ENCODE measurements at places on chromosomes 1 and 21. TPM values are rescaled to one million over a fixed set of nuclear protein-coding genes. Genes with fewer than 3 reads are reported as not detected.

The PTPRC gene
- not detected for total RNA-seq

GRCh38 chr1:99727575-99728185, 38.8 kb downstream of the FRRS1 start:
- no peak for DNase-seq

- no peak for DNase-seq
Observed at GRCh38 chr1:243938208-243938607, 88.2 kb upstream of the AKT3 start.

DNA sequence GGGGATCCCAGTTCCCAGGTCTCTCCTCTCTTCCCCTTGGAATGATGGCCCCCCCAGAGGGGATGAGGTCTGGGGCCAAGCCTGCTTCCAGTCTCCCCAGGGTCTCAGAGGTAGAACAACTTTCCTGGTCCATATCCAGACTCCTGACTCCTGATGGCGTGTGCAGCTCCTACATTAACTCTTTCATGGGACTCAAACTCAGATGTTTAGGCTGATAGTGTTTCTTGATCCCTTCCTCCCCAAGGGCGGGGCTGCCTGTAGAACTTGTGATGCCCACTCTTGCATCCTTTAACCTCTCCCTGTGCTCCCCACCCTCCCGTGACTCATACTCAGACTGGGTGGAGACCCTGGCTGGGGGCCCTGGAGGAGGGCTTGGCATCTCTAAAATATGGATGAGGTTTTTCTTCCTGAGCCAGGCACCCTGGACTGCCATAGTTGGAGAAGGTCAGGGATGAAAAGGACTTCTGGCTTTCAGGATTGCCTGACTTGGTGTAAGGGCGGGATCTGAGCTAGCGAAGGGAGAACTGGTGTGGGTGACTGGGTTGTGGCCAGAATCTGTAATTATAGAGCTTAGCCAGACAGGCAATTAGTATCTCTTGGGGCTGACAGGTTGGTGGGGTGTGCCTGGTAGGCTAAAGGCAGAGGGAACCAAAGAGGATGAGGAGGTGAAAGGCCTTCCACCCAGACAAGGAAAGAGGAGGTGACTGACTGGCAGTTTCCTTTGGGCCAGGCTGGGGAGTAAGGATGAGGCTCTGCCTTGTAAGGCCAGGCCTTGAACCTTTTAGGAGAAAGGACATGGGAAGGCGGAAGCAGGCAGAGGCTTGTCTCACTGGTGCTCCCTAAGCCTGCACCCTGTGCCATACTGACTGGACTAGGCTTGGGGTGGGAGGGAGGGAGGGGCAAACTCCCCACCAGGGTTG, 1.5 kb downstream of the ATP8B2 start:
- DNase-seq = no peak

The GBP5 gene
- 0.54 TPM for total RNA-seq

The RGS8 gene
- not detected for total RNA-seq

DNA sequence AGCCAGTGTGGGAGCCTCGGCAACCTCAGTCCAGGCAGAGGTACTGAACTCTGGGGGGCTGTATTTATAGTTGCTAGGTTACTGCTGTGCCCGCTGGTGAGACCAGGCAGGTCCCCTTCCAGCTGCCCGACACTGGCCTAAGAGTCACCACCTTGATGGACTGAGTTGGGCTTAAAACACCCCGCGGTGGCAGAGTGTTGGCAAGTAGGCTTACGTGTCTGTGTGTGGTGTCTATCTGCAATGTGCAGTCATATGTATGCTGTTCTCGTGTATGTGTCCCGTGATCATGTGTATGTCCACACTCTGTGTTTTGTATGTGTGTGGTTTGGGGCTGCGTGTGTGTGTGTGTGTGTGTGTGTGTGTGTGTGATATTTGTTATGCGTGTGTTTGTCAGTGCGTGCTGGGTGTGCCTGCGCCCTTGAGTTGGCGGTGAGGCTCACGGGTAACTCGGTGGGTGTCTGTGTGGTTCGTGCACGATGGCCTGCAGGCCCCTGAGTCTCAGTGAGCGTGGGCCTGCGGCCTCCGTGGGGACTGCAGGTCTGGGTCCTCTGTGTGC, 65.5 kb downstream of the MEF2D start:
- DNase-seq = no peak

DNA sequence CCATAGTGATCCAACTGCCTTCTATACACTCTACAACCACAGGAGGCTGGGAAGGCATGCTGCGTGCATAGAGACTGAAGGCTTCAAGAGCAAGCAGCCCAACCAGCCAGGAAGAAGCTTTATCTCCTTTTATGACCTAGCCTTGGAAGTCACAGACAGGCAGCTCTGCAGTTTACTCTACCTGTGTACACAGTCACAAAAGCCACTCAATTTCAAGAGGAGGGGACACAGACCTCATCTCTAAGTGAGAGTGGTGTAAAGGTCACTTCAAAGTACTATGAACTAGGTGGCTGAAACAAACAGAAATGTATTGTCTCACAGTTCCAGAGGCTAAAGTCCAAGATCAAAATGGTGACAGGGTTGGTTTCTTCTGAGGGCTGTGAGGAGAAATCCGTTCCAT, 69.6 kb upstream of the GJB5 start:
- no peak for DNase-seq

DNA sequence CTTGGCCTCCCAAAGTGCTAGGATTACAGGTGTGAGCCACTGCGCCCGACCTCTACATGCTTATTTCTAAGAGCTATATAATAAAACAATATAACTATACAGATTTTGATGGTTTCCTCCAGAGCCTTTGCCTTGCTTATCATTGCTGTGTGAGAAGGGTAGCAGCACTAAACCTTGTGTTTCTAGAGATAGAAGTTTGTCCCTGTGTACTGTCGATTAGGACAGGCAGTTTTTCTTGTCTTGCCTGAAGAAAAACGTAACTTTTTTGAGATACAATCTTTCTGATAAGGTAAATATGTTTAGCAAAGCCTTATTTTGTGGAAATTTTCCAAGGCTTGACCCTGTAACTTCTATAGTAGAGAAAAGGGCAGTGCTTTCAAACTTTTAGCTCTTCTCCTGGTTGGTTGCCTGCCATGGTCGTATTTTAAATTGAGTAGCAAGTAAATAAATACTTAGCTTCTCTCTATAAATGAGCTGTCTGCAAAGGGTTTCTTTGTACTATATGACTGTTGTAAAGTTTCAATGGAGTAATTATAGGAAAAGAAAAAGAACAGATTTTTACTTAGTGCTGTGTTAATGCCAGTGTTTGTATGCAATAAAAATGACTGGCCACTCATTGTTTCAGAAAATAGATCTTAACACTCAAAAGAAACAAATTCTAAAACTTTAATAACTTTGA, 86.4 kb upstream of the CACYBP start:
- DNase-seq = no peak

The ACP6 gene
- total RNA-seq = 93.5 TPM

- no peak for DNase-seq
Observed at GRCh38 chr1:91769742-91770141, 116.2 kb downstream of the TGFBR3 start.

GRCh38 chr21:35337573-35337972, 288.5 kb upstream of the RUNX1 start:
- no peak for DNase-seq

GRCh38 chr1:242754125-242754524, 229.6 kb upstream of the PLD5 start:
- DNase-seq = no peak

DNA sequence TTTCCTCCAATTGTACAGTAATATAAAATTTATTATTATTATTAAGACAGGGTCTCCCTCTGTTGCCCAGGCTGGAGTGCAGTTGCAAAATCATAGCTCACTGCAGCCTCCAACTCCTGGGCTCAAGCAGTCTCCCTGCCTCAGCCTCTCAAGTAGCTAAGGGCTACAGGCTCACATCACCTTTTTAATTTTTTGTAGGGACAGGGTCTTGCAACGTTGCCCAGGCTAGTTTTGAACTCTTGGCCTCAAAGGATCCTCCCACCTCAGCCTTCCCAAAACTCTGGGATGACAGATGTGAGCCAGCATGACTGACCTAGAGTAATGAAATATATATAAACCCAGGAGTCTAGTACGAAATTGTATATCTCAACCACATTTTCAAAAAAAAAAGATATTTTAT, 49.2 kb downstream of the B3GALNT2 start:
- DNase-seq = no peak

DNA sequence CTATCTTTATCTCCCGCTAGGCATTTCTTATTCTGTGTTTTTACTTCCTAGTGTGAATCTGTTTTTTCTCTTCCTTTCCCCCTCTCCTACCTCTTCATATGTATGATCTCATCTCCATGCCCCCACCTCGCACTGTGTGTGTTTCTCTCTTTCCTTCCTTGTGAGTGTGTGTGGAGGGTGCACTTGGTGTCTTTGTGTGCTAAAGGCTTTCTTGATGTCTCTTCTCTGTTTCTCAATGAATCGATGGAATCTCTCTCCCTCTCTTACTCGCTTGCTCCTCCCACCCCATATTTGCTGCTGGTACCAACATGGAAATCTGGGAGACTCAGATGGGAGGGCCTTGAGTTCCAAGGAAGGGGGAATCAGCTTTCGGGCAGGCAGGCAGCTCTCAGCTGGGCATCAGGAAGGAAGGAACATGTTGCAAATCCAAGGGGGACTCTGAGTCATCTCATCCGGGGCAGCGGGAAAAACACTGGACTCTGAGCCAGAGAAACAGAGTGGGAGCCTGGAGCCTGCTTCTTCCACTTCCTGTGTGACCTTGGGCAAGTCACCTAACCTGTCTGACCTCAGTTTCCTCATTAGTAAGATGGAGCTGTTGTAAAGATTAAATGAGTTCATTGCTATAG, 147.5 kb downstream of the PTPRU start:
- no peak for DNase-seq

DNA sequence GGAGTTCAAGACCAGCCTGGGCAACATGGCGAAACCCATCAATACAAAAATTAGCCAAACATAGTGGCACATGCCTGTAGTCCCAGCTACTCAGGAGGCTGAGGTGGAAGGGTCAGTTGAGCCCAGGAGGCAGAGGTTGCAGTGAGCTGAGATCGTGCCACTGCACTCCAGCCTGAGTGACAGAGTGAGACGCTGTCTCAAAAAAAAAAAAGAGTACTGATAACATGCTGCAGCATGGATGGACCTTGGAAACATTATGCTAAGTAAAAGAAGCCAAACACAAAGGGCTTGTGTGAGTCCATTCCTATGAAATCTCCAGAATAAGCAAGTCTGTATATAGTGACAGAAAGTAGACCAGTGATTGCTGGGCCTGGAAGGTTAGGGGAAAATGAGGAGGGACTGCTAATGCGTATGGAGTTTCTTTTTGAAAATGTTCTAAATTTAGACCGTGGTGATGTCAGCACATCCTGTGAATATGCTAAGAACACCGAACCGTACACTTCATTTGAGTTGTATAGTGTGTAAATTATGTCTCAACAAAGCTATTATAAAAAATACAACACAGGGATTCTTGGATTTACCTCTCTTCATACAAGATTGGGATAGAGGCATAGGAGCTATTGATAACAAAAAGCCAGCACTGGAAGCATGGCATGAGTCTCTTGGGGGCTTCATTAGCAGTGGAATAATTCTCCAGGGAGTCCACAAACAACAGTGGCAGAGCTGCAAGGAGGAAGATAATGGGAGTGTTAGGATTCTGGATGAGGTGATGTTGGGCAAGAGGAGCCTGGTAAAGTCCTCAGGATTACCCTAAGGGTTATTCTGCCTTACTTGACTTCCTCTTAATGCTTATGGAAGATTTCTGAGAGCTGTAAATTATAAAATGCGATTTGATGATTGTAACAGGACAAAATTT, 73.5 kb downstream of the TTC3 start:
- no peak for DNase-seq

GRCh38 chr21:41232013-41232412, 64.1 kb downstream of the BACE2 start:
- DNase-seq = no peak
